ENCODE measurements at places on chromosomes 7 and 10.
A peak's percentile ranks its signal among the peaks of the same experiment; 100 is the strongest.

DNA sequence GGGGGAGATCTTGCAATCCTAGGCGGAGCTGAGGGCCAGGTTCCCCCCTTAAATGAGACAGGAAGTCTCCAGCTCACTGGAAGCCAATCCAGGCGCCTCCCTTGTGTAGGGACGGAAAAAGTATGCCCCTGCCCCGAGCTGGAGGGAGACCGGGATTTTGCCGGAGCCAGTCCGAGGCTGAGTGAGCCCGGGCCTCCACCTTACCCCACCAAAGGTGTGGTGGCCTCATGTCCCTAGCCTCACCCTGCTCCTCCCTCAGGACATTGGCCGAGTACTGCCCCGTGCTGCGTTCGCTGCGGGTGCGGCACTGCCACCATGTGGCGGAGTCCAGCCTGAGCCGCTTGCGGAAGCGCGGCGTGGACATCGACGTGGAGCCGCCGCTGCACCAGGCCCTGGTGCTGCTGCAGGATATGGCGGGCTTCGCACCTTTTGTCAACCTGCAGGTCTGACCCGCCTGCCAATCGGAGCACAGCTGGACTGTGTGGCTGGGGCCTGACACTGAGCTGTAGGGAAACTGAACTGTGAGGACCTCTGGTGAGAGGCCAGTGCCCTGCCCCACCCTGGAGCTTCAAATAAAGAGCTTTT lies 2.0 kb downstream of the FBXL15 start:
- DNase-seq = peak; percentile 84
- H3K4me1 ChIP-seq = peaks cover 15% of the 10 kb centered on the region
- no peaks in the 10 kb centered on the region for H3K36me3 ChIP-seq
- peaks cover 2% of the 10 kb centered on the region for H3K27me3 ChIP-seq
- peak overlapping the region; percentile 86 for H3K4me3 ChIP-seq
- H3K27ac ChIP-seq = peak overlapping the region; percentile 74

DNA sequence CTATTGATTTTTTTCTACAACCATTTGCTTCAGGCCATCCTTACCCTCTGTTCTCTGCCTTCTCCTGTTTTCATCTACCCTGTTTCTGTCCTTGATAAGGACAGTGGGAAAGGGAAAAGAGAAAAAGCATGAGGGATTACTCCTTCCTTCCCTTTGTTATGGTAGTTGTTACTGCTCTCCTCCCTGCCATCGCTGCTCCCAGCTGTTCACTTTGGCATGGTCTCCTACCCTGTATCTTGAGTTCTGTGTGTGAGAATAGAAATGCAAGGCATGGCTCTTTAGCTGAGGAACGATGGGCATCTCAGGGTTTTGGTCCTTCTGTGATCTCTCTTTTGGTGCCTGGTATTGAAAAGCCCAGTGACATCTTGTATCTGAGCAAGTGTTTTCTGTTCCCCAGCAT lies 6.4 kb downstream of the CCSER2 start:
- no peak overlapping the region for H3K27ac ChIP-seq
- DNase-seq = no peak
- no peaks in the 10 kb centered on the region for H3K27me3 ChIP-seq
- no peak overlapping the region for H3K4me3 ChIP-seq
- H3K36me3 ChIP-seq = no peaks in the 10 kb centered on the region

- no peaks in the 10 kb centered on the region for H3K36me3 ChIP-seq
- H3K4me1 ChIP-seq = peaks cover 38% of the 10 kb centered on the region
- H3K27ac ChIP-seq = peak overlapping the region; percentile 74
- H3K4me3 ChIP-seq = peak overlapping the region; percentile 68
- DNase-seq = no peak
These were observed 1.0 kb downstream of the ADCK2 start for GRCh38 chr7:140673774-140674155.

DNA sequence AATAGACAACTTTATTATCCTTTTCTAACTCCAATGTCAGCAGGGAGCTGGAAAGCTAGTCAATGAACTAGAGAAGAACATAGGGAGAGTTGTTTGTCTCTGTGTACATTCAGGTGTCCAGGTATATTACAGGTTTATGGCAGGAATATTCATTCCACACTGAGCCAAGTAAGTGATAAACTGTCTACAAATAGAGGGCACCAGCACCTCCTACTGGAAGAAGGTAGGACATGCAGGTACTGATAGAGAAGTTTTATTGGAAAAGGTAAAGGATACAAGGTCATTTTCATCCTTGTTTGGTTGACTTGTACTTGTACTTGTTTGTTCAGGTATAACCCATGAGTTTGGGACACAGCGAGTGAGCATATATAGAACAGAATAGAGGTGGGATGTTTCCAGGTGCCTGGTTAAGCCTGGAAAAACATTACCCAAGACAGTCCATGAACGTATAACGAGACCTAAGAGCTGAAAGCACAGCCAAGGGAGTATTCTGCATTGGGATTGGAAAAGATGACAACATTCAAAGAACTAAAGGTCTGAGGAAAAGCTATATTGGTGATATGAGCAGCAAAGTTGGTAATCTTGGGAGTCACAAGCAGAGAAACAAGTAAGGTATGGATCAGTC lies 61.4 kb upstream of the PPP1R3C start:
- H3K27ac ChIP-seq = no peak overlapping the region
- peak; percentile 40 for DNase-seq

- H3K4me1 ChIP-seq = no peaks in the 10 kb centered on the region
- H3K4me3 ChIP-seq = no peak overlapping the region
- no peaks in the 10 kb centered on the region for H3K27me3 ChIP-seq
- no peak overlapping the region for H3K27ac ChIP-seq
- no peak for DNase-seq
- no peaks in the 10 kb centered on the region for H3K36me3 ChIP-seq
These were observed 156.2 kb upstream of the LYZL1 start for GRCh38 chr10:29132551-29133111.

DNA sequence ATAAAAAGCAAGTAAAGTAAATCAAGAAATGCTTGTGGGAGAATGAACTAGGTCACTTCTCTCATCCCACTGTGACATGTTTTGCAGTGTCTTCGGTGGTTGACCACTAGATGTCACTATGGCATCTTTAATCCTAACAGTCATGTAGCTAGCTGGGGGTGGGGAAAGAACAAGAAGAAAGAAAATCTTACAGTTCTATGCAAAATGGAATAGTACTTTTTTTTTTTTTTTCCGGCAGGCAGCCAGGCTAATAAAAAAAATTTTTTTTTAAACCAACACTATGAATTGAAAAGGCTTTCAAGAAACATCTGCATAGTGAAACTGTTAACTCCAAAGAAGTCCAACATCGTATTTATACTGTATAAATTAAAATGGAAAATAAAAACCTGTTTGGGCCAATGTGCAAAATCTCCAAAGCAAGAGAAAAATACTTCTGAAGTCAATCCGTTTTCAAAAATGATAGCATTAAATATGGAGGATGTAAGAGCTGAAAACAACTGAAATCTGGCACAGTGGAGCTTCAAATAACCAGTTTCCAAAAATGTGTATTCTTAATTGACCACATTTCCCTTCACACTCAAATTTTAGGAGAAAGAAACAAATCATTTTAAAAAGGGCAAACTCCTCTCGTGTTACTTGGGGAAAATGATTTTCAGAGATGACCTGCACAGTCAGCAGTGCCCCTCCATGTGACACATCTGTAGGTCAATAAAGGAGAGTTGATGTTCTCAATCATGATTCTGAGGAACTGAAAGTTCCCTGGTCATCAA lies 38.5 kb downstream of the CDK1 start:
- peak overlapping the region; percentile 13 for H3K4me3 ChIP-seq
- no peaks in the 10 kb centered on the region for H3K27me3 ChIP-seq
- DNase-seq = peak; percentile 81
- H3K36me3 ChIP-seq = no peaks in the 10 kb centered on the region
- peaks cover 17% of the 10 kb centered on the region for H3K4me1 ChIP-seq

GRCh38 chr10:3271354-3272115 lies 99.0 kb upstream of the PITRM1 start:
- no peaks in the 10 kb centered on the region for H3K27me3 ChIP-seq
- DNase-seq = no peak
- H3K36me3 ChIP-seq = no peaks in the 10 kb centered on the region

GRCh38 chr10:77163670-77164348 lies 473.8 kb downstream of the KCNMA1 start:
- no peak overlapping the region for H3K27ac ChIP-seq
- DNase-seq = no peak
- no peaks in the 10 kb centered on the region for H3K27me3 ChIP-seq
- H3K36me3 ChIP-seq = no peaks in the 10 kb centered on the region
- no peaks in the 10 kb centered on the region for H3K4me1 ChIP-seq

DNA sequence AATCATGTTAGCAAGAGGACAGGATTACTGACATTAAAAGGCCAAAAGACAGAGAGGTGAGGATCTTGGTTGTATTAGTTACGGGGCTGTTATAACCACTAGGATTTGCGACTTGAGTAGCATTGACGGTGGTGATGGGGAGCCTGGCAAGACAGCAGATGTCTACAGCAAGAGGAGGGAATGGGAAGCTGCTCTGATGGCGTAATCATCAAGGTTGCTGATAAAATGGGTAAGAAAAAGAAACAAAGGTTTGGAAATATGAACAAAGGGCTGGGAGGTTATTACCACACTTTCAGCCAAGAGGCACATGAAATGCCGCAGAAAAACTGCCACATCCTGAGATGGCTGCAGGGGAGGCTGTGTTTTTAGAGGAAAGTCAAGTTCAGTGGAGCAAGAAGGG lies 33.9 kb downstream of the TMEM229A start:
- H3K36me3 ChIP-seq = no peaks in the 10 kb centered on the region
- DNase-seq = no peak
- no peak overlapping the region for H3K27ac ChIP-seq
- H3K4me3 ChIP-seq = no peak overlapping the region

DNA sequence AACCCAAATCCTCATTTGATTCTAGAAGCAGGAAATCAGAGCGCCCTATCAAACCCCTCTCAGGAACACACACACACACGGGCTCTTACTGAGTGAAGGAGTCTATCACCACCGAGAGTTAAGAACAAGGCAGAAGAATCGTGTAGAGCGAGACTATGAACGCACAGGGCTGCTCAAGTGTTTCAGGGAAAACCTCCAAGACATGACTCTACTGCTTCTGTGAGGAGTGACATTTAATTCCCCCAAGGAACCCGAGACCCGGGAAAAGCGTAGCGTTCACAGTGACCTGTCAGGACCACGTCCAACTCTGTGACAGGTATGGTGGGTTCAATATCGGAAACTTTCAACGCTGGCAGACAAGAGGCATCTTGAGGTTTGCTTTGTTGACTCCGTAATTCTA lies 21.6 kb downstream of the PITRM1 start:
- H3K27me3 ChIP-seq = no peaks in the 10 kb centered on the region
- no peak for DNase-seq
- no peak overlapping the region for H3K4me3 ChIP-seq
- H3K27ac ChIP-seq = no peak overlapping the region

DNA sequence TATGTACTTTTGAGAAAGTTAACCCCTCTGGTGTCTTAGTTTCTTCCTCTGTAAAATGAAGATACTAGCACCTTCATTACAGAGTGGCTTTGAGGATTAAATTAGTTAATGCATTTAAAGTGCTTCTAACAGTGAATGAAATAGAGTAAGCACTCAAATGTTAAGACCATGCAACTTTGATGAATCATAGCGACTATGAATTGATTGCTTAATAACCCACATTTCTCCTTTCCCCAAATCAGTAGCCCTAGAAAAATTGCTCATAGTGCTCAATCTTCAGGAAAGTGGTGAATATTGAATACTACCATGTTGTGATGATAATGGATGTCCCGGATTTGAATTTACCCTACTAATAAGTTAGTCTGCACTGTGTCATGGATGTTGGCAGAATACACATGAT lies 48.1 kb downstream of the CD36 start:
- no peaks in the 10 kb centered on the region for H3K4me1 ChIP-seq
- no peak overlapping the region for H3K27ac ChIP-seq
- H3K4me3 ChIP-seq = no peak overlapping the region
- no peaks in the 10 kb centered on the region for H3K27me3 ChIP-seq
- H3K36me3 ChIP-seq = no peaks in the 10 kb centered on the region
- no peak for DNase-seq

- H3K4me3 ChIP-seq = no peak overlapping the region
- H3K4me1 ChIP-seq = no peaks in the 10 kb centered on the region
- no peak for DNase-seq
- no peaks in the 10 kb centered on the region for H3K36me3 ChIP-seq
These were observed 19.3 kb downstream of the OR6B1 start for GRCh38 chr7:144019457-144019856.

DNA sequence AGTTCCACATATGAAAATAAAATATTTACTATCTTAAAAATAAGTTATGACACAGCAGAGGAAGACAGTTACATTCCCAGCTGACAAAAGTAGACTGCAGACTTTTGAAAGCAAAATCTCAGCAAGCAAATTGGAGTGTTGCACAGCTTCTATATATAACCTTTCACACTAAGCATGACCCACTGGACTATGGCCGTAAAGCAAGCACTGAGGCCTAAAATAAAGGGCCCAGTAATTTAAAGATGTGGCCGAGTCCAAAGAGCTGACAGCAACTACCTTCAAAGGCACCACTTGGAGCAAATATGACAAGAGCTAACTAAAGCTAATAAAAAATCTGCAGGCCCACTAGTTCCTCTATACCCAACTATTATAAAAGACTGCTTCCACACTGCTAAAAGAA lies 6.5 kb downstream of the GDI2 start:
- no peaks in the 10 kb centered on the region for H3K36me3 ChIP-seq
- no peak for DNase-seq
- H3K4me3 ChIP-seq = no peak overlapping the region
- H3K27me3 ChIP-seq = no peaks in the 10 kb centered on the region

DNA sequence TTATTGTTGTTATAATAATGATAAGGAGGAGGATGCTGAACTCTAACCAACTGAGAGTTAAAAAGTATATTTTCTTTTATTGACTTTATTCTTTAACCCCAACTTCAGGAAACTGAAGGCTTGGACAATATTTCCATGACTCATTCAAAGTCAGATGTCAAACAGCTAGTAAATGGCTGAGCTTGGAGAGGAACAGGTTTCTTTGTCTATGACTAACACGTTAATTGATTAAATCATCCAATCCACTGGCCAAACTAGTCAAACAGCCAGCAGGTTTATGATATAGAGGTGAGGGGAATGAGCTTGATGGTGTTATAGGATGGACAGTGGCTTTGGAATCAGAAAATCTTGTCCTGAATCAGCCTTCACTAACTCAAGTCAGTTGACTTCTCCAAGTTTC lies 119.1 kb upstream of the WDR11 start:
- H3K27ac ChIP-seq = no peak overlapping the region
- no peaks in the 10 kb centered on the region for H3K36me3 ChIP-seq
- H3K27me3 ChIP-seq = no peaks in the 10 kb centered on the region
- no peak overlapping the region for H3K4me3 ChIP-seq
- no peaks in the 10 kb centered on the region for H3K4me1 ChIP-seq

GRCh38 chr7:82950436-82950835 lies 212.2 kb downstream of the PCLO start:
- no peaks in the 10 kb centered on the region for H3K27me3 ChIP-seq
- no peak overlapping the region for H3K27ac ChIP-seq
- DNase-seq = no peak

GRCh38 chr10:132710036-132710686 lies 75.8 kb downstream of the NKX6-2 start:
- DNase-seq = no peak
- no peaks in the 10 kb centered on the region for H3K36me3 ChIP-seq
- no peak overlapping the region for H3K4me3 ChIP-seq

Data from MM.1S (cell line).